ENCODE measurements at places on chromosomes 7 and 10.

DNA sequence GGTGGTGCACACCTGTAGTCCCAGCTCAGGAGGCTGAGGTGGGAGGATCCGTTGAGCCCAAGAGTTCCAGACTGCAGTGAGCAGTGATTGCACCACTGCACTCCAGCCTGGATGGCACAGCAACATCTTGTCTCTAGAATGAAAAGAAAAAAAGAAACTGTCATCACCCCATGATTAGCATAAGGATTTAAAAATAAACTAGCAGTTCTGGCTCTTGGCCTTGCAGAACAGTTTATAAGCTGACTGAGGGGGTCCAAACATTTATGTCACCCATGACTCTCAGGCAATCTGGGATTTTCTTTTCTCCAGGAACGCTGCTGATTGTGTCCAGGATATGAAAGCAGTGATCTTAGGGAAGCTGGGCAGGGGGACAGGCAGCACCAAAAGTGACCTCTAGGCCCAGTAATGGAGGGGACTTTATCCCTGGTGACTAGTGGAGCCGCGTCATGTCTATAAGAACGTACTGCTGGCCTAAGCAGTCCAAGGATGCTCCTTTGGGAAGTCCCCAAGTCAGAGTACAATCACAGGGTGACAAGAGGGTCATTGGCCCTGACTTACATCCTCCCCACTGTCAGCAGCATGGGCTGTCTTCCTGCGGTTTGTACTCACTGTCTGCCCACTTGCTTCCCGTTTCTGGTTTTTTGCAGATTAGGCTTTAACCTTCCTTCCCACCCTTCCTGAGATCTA, 177.4 kb downstream of the ARHGAP12 start:
- peak; percentile 56 for DNase-seq

GRCh38 chr7:118878336-118878735, 653.8 kb downstream of the ANKRD7 start:
- no peak for DNase-seq

DNA sequence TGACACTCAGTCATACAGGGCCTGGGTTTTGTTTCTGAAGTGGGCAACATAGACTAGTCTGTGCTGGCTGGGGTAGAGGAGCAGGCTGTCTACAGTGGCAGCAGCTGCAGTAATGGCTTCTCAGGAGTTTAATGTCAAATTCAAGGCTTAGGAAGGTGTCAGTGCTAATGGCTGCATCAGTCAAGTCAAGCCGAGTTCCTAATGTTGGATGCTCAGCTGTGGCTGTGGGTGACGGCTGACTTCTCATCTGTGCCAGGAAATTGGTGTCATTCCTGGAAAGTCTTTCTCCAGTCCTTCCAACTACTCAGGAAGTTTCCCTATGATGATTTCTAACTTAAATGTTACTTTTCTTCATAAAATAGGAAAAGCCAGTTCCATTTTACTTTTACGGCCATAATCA, 468.1 kb upstream of the IGFBP3 start:
- DNase-seq: no peak

DNA sequence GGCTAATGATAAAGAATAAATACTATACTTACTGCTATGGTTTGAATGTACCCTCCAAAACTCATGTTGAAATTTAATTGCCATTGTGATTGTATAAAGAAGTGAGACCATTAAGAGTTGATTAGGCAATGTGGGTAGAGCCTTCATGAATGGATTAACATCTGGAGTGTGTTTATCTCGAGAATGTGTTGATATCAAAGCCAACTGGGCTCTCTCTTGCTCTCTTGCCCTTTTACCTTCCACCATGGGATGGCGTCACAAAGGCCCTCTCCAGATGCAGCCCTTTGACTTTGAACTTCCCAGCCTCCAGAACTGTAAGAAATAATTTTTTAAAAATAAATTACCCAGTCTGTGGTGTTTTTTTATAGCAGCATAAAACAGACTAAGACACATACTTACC, 50.1 kb upstream of the GHITM start:
- DNase-seq: no peak

GRCh38 chr10:3719024-3719843, 65.8 kb downstream of the KLF6 start:
- peak; percentile 47 for DNase-seq

DNA sequence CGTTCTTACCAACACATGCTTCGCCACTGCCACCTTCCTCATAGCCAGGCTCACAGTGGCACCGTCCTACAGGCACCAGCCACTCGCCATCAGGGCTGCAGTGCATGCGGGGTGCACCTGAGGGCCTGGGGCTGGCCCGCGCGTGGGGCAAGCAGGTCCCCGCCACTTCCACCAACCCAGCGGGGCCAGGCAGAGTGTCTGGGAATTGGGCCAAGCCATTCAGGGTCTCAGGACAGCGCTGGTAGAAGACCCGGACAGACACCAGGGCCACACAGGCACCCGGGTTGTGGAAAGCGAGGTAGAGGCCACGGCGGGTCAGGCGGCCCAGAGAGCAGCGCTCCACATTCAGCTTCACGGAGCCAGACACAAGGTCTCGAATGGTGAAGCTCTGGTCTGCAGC, 9.0 kb downstream of the EPHA1 start:
- DNase-seq: no peak

GRCh38 chr10:73843261-73843660, 31.1 kb downstream of the CAMK2G start:
- no peak for DNase-seq

All from upper lobe of left lung (tissue), 6 donors.